ENCODE measurements at places on chromosomes 12 and 14. TPM values are rescaled to one million over a fixed set of nuclear protein-coding genes. Genes with fewer than 3 reads are reported as not detected.

ZFHX2 gene
- total RNA-seq = 0.59 TPM

COX8C gene
- not detected for total RNA-seq

ADAM21 gene
- total RNA-seq = not detected

TMEM229B gene
- 5.8 TPM for total RNA-seq

RNASE7 gene
- not detected for total RNA-seq

MLF2 gene
- 138 TPM for total RNA-seq

TRPV4 gene
- 3.2 TPM for total RNA-seq

PLEKHG7 gene
- total RNA-seq = not detected
